ENCODE measurements at places on chromosomes 7 and 10. TPM values are rescaled to one million over a fixed set of nuclear protein-coding genes. Genes with fewer than 3 reads are reported as not detected.
A peak's percentile ranks its signal among the peaks of the same experiment; 100 is the strongest.

Gene MMP21
- not detected for total RNA-seq

GRCh38 chr10:130497056-130498010 is 361.1 kb downstream of the GLRX3 start:
- no peak for DNase-seq

Gene CTAGE8
- total RNA-seq: not detected

Gene PPRC1
- 8.4 TPM for total RNA-seq

Gene SH2B2
- total RNA-seq: 11.9 TPM

DNA sequence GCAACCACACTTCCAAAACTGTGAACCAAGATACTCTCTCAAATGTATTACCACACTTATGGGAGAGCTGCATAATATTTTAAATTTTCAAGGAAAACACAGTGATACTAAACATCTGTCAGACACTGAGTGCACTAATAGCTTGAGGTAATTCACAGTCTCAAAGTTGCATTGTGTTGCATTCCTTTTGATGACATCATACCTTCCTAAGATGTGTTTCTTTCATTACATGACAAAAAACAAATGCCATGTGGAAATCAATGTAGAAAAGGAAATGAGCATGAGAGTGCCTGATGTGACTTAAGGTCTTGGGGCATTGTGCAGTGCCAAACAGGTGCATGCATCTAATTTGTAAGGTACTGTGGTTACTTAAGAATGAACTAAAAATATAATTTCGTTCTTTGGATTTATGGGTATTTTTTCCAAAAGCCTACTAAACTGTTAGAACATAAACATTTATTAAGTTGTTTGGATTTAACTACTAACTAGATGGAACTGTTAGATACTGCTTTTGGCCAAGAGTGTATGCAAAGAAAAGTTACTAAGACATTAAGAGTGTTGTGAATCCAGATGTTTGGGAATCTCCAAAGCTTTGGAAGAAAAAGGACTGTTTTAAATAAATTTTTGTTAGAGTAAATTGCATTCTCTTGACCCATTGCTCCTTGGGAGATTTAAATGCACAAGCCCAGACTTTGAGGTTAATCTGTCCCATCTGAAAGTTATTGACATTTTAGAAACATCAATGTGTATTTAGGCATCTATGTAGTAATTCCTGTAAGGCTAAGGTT is 496.2 kb upstream of the SEMA3D start:
- DNase-seq: no peak

DNA sequence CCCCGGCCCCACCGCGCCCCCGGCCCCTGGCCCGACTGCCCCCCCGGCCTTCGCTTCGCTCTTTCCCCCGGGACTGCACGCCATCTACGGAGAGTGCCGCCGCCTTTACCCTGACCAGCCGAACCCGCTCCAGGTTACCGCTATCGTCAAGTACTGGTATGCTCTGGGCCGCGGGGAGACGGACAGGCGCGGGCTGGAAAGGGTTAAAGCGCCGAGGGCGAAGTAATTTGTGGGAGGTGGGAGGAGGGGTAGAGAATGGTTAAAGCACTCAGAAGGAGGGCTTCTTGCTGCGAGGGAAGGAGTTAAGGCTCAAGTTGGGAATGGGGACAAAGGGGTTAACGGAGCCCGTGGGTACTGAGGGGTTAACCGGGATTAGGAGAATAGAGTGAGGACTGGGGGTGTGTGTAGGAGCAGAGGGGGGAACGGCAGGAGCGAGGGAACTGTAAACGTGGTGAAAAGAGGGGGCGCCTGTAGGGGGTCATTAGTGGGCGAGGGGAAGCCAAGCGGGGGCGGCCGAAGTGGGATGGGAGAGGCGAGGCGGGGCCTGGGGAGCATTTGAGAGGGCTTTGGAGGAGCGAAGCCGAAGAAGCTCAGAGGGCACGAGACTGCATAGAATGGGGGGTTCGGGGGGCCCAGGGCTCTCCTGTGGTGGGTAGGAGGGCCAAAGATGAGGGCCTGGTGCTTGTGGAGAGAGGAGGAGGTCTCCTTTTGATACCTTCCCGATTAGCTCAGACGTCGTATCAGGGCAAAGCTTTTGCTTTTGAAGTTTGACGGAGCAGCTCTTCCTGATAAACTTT is 605 bp downstream of the SUFU start:
- DNase-seq: no peak

DNA sequence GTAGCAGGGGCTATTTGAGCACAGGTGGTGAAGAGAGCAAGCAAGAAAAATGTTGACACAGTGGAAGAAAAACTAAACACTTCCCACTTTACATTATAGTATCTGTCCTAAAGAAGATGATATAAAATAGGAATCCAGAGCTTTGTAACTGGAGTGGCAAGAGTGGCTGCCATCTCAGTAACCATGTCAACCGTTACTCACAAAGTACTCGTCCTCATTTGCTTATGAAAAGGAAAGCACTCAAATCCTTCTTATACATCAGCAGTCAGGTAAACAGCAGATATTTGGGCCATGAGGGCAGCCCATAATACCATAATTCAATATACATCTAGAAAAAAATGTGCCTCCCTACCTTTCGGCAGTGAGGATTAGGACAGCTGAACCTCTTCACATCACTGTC is 70.1 kb downstream of the RNF216 start:
- no peak for DNase-seq

DNA sequence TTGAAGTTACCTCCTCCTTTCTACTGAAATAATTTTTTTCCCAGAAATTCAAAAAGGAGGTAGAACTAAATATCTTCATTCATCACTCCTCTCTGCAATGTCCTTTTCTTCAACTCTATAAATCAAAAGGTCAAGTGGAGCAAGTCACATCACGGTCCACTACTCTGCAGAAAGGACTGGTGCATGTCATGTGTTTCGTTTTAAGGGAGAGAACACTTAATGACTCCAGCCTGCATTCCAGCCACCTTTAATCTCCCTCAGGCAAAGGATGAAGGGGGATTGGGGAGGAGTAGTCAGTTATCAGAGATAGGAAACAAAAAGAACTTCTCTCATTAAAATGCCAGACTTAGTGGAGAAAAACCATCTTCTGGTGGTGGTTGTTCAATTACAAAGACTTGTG is 78.9 kb downstream of the ANK3 start:
- DNase-seq: no peak

GRCh38 chr10:3961082-3961481 is 176.1 kb upstream of the KLF6 start:
- no peak for DNase-seq

DNA sequence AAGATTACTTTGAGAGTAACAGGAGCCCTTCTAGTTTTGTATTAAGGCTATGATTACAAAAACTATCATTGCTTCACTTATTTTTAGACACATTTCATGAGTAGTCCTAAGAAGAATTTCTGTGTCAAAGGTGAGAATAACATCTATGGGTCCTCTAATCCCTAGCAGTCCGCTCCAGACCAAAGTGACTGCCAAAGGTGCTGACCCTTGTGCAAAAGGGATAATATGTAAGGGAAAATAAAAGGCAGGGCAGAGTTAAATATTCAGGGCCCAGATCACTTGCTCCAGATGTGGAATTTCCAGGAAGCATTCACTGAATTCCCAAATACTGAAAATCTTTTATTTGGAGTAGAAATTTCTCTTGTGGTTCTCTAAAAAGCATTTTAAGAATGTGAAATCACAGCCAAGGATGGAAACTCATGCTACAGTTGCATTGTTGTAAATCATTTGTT is 29.3 kb downstream of the RHOBTB1 start:
- DNase-seq: no peak

GRCh38 chr10:124723826-124724225 is 20.4 kb downstream of the FAM53B start:
- DNase-seq: no peak

Gene HIP1
- total RNA-seq: 16.5 TPM

Gene ZFAND2A
- 14.7 TPM for total RNA-seq

DNA sequence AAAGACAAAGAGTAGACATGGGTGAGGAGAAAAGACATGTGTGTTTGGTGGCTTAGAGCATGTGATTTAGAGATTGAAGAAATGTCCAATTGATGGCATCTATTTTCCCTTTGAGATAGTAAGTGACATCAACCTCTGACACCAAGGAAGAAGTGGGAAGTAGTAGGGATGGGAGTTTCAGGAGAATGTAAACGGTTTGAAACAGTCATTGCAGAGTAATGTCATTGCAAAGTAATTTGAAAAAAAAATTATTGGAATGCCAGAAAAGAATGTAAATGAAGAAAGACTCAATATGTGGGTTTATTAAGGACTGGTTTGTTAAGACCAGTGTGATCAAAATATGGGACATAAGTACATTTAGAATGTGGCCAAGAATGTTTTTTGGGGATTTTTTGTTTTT is 26.6 kb downstream of the GNG11 start:
- no peak for DNase-seq

- no peak for DNase-seq
Observed at GRCh38 chr7:24717694-24718320, 39.5 kb downstream of the GSDME start.

Gene CACUL1
- total RNA-seq: 42.4 TPM

Gene UCN3
- total RNA-seq: not detected

- no peak for DNase-seq
Observed at GRCh38 chr10:28375399-28376354, 72.8 kb upstream of the MPP7 start.

- no peak for DNase-seq
Observed at GRCh38 chr7:132777414-132777813, 201.1 kb upstream of the PLXNA4 start.

DNA sequence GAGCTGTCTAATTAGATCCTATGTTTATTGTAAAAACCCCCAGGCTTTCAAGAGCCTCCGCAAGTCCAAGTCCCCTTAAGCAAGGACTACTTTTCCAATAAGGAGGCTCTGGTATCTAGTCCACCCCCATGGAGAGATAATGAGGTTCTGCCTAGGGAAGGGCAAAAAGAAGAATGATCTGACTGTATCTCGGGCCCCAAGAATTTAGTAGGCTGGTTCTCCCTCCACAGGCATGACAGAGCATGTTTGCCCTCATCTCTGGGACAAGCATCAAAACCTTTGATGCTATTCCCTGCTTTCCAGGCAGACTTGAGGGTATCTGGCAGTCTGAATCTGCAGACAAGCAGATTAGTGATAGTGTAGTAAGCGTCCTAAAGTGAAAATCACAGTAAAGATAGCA is 19.0 kb downstream of the ABCB1 start:
- no peak for DNase-seq

Gene SFXN3
- total RNA-seq: 44.0 TPM

Gene CACNB2
- 25.7 TPM for total RNA-seq

Gene PRSS2
- total RNA-seq: not detected

Gene MKRN1
- 89.2 TPM for total RNA-seq

DNA sequence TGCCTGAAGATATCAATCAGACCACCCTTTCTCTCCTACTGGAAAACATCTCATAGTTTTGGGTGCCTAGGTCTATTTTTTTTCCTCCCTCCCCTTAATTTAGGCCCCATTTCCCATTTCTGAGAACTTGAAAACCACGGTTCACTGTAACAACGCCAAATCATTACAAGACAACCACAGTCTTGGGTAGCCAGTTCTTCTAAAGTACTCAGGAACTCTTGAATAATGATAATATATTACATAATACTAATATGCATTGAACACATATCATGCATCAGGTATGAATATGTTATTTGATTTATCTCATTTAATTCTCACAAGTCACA is 185.1 kb upstream of the ADO start:
- no peak for DNase-seq

GRCh38 chr7:144835652-144836544 is at the start of gene TPK1:
TSS of gene TPK1 (minus strand) at chr7:144836053. CDS start at chr7:144835602, 451 bp downstream.
- DNase-seq: peak; percentile 91

DNA sequence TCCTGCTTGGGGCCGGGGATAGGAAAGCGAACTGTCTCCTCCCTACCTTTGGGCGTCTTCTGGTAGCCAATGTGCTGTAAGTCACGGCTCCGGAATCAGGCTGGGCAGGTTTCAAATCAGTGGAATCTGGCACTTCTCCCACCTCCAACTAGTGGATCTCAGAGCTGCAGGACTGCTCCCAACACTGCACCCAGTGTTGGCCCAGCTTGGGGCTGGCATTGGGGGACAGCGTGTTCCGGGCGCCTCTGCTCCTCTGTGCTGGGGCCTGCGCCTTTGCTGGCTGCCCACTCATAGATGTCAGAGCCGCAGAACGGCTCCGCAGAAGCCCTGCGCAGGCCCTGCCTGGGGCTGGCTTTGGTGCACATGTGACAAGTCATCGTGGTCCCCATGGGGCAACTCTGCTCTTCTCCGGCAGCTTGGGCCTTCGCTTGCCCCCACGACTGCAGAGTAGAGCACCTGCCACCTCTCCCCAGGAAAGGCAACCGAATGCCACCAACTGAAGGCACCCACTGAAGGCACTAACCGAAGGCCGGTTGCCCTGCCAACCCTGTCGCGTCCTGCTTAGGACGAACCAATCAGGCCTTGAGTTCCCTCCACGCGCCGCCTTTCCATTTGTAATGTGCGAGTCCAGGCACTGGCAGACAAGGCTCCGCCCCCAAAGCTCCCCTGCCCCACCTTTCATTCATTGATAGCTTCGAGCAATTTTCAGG is 85.5 kb upstream of the ABI1 start:
- no peak for DNase-seq

- no peak for DNase-seq
Observed at GRCh38 chr10:66983475-66983818, 57.6 kb downstream of the LRRTM3 start.

Gene NPY4R2
- total RNA-seq: 0.31 TPM

DNA sequence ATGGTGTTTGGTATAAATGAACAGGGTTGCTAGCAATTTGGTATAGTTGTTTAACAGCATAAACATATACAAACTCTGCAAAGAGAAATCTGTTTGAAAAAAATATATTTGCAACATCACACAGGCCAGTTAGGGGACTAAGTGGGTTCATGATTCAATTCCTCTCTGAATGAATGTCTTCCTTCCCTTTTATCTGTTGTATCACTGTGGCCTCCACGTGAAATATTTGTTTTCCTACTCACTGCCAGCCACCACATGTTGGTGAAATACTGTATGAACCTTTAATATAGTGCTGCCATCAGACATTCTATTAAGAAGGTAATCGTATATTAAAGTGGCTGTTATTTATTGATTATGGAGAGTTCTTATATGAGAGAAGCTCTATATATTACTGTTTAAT is 157.0 kb downstream of the ARID5B start:
- no peak for DNase-seq

DNA sequence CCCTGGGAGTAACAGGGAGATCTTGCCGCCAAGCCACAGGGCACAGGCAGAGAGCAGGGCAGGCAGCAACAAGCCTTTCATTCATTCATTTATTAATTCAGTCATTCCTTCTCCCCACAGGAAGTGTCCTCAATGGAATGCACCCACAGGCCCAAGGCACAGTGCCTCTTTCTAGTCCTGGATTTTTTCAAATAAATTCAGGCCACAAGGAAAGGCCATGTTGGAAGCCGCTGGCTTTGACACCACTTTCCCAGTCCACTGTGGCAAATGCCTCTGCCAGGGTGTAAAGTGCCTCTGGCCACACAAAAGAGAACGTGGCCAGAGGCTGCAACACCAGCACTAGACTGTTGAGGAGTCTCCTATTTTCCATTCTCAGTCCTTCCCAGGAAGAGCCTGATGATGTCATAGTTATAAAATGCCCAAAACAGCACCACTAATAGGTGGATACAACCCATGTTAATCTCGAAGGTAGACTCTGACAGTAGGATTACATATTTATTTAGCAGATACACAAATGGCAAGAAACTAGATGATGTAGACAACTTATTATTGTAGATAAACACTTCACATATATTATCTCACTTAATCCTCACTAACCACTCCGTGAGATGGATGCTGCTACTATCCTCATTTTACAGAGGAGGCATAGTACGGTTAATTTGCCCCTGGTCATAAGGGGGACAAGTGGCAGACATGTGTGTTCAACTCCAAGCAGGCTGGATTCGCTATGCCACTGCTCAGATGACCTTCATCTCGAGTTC is 5.5 kb downstream of the JAZF1 start:
- no peak for DNase-seq

Gene SEMA4G
- 8.0 TPM for total RNA-seq
